ENCODE measurements at places on chromosomes 7 and 10.

GRCh38 chr10:6148908-6149307 lies 53.8 kb upstream of the PFKFB3 start:
- no peak for DNase-seq

GRCh38 chr7:133863362-133864061 lies 263.6 kb upstream of the LRGUK start:
- no peak for DNase-seq

GRCh38 chr10:27099448-27099847 lies 846 bp downstream of the ANKRD26 start:
- DNase-seq = no peak

DNA sequence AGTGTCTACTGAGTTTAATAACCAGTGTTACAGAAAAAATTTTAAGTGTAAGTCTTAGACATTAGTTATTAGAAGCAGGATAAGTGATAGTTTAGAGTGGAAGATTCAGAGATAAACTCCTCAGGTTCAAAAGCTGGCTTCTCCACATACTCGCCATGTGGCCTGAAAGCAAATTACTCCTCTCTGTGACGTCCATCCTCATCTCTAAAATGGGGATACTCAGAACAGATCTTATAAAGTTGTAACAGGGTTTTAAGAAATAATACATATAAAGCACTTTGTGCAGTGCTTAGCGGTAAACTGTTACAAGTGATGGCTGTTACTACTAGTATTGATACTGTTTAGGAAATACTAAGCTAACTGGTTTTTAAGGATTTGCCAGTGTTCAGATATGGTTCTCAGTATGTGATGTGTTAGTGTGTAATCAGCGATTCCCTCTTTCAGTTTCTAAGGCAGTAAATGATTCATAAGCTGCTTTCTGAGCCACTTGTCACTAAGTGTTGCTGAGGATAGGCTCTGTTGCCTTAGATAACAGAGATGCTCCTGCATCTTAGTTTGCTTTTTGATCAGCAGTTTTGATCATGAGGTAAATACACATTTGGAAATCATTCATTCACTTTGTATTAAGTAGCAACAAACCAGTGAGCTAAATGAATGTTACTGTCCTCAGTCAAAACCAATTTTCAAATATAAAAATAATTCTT lies 58.7 kb downstream of the CYP51A1 start:
- DNase-seq = no peak

GRCh38 chr10:11697718-11698527 lies 44.3 kb upstream of the ECHDC3 start:
- DNase-seq = no peak

GRCh38 chr10:55163388-55163979 lies 362.5 kb upstream of the PCDH15 start:
- DNase-seq = no peak

GRCh38 chr7:134155206-134155605 lies 28.1 kb downstream of the LRGUK start:
- DNase-seq = no peak

DNA sequence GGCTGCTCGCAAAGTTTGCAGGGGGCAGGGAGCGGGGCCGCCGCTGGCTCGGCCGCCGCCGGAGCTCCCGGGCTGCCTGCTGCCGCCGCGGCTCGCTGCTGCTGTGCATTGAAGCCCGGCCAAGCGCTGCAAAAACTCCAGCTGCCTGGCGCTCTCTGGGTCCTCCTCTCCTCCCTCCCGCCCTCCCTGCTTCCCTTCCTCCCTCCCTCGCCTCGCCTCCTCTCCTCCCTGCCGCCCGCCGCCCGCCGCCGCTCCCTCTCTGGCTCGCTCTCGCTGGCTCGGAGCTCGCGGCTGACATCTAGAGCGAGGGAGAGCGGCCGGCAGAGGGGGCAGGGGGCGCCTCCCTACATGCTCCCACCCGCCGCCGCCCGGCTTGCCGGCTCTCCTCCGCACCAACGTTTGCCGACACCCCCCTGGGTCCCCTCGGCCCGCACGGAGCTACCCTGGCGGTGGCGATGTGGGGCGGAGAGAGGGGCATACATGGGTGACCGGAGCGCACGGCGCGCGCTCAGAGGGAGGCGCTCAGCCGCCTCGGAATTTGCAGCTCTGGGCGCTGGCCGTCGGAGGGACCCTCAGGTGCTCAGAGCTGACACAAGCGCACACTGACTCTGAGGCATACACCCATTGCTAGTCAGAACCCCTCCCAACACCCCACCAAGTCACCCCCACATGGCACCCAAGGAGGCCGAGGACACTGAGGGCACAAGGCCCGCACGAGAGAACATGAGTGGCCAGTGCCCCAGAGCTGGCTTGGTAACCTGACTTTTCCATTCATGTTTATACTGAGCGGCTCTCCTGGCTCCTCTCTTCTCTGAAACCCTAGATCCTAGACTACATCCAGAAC lies 1.2 kb upstream of the PLXNA4 start:
- no peak for DNase-seq

- no peak for DNase-seq
These were observed 118.0 kb downstream of the PPP1R3A start for GRCh38 chr7:113800826-113801225.

GRCh38 chr7:42175834-42176723 lies 60.9 kb downstream of the GLI3 start:
- DNase-seq = no peak

- no peak for DNase-seq
These were observed 89.8 kb upstream of the HDAC9 start for GRCh38 chr7:18405726-18406125.

DNA sequence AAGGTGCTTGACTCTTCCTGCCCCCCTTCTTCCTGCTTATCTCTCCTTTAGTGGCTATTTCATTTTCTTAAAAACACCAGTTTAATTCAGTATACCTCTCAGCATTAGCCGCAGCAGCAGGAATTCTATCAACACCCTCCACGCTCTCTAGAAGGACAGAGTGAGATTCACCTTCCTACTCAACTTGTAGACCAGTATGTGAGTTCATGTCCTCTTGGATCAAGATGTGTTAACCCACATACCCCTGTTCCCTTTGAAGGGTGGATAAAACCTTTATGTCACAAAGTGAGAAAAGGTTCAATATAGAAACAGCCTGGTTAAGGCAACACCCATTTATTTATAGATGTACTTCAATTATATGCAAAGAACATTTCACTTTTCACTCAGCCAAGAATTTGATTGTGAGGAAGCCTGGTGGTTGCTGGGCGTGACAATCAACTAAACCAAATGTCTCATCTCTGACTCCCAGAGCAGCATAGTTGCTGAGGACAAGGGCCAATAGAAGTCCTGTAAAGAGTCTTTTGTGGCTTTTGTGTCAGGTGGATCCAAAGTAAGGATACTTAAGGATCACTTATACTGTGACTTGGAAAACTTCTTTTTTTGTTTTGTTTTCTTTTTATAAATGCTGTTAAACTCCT lies 617.1 kb downstream of the SORCS3 start:
- DNase-seq = no peak

DNA sequence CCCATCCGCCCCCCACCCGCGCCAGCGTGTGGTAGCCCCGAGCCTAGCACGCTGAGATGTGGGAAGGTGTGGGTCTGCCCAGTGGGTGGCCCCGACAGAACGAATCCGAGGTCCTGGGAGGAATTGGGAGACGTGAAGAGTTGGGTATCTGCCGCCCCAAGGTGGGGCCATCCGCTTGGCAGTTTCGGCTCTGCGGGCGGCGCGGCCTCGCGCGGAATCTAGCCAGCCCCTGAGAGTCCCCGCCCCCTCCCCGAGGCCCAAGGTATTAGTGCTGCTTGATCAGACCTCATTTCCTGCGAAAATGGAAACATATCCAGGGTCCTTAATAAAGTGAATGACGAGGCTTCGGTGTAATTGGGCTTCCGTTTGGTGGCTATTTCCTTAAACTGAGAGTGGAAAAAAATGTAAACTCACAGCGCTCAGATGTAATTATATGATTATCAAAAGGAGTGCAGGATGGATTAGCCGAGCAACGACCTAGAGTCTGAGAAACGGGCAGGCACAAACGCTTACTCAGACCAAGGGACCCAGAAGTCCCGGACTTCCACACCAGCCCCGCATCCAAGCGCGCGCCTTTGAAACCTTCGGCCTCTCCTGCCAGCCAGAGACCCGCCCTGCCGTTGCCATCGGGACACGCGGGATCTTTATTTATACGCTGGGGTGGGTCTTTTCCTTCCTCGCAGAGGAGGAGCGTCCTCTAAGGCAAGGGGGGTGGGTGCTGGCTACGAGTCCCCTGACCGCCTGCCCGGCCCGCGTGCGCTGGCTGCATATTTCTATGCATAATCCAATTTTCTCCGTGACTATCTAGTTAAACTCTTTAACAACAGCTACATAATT lies 12.8 kb downstream of the LBX1 start:
- no peak for DNase-seq

- no peak for DNase-seq
These were observed 8.4 kb upstream of the PDCD4 start for GRCh38 chr10:110863361-110863760.

GRCh38 chr7:44617225-44617890 lies 10.9 kb downstream of the OGDH start:
- no peak for DNase-seq

DNA sequence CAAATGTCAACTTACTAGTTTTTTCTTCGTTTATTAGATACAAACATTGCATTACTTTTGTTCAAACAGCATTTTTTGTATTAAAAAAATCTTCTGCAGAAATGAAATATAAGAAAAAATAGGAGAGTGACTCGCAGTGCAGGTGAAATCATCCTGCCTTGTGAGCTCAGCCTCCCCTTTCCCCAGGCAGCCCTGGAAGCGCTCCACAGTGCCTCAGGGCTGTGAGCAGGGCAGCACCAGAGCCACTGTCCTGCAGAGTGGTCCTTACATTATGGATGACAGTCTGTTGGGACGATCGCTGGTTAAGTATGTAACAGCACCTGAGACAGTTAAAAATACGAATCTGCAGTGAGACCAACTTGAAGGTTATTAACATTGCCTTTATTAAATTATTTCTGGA lies 695.4 kb upstream of the POM121L12 start:
- DNase-seq = no peak

DNA sequence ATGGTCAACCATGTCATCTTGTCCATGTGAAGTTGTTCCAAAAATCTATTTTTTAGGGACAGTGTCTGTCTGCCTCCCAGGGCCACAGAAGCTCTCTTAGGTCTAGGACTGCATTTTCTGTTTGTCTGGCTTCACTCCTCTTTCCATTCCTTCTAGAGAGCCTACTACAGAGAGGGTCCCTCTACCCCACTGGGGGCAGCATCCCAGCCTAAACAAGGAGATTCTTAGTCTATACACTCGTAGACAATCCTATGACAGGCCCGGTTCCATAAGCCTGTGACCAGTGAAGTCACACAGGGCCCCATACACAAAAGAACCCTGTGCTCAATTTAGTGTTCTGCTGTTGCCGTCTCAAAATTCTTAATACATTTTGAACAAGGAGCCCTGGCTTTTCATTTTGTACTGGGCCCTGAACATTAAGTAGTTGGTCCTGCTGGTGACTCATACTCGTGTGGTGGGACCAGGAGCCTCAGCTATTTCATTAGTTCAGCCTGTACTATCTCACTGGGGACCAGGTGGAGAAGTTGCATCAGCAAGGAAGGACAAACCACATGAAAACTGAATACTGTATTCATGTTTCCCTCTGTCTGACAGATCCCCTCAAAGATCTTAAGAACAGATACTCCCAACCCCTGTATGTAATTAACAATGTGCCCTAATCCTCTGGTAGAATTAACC lies 23.5 kb upstream of the FAM180A start:
- DNase-seq = no peak

DNA sequence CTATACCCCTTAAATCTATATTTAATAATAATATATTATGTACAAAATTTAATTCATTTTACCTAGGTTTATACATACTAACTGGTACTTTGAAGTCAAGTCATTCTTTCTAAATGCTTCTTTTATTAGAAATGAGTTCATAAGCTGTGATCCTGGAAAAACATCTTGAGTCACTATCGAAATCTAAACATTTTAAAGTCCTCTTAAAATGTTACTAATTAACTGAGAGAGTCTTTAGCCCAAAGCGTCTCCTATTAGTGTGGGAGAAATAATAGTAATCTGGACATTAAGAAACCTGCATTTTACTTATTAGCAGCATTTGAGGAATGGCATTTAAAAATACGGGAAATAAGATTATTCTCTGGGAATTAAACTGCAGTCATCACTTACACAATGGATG lies 142.7 kb downstream of the CTNNA3 start:
- no peak for DNase-seq

- DNase-seq = no peak
These were observed 19.7 kb upstream of the SLC18A2 start for GRCh38 chr10:117221156-117221711.

GRCh38 chr7:118003476-118003875 lies 130.2 kb upstream of the CTTNBP2 start:
- DNase-seq = no peak

- no peak for DNase-seq
These were observed 82.4 kb downstream of the SGMS1 start for GRCh38 chr10:50541317-50541716.

DNA sequence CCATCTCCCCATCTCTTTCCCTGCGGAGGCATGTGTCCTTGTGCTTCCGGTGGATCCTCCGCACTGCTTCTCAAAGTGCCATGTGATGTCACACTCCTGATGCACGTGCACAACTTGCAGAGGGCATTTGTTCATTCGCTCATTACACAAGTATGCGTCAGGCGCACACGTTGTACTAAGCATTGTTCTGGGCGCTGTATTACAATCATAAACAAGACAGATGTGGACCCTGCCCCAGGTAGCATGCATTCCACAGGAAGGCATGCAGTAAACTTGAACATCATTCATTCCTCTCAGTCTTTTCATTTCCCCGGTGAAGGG lies 9.0 kb upstream of the RAMP3 start:
- no peak for DNase-seq

DNA sequence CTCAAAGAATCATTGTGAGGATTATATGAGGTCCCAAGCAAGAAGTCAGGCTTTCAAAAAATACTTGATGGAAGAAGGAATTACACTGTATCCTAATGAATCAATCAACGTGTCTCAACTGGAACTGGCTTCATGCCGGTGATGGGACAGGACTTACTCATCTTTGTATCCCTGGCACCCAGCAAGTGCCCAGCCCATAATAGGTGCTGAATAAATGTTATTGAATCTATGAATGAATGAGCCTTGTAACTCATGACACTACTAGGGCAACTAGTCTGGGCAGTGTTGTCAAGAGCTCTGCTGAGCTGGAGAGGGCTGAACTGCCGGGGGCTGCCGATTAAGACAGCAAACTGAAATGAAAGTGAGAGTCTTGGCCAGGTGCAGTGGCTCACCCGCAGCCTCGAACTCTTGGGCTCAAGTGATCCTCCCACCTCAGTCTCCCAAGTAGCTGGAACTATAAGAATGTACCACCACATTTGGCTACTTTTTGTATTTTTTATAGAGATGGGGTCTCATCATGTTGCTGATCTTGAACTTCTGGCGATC lies 87.2 kb upstream of the KIF5B start:
- no peak for DNase-seq

GRCh38 chr10:68095153-68095552 lies 14.1 kb upstream of the MYPN start:
- DNase-seq = no peak

- no peak for DNase-seq
These were observed 3.1 kb downstream of the CD36 start for GRCh38 chr7:80641548-80641947.

DNA sequence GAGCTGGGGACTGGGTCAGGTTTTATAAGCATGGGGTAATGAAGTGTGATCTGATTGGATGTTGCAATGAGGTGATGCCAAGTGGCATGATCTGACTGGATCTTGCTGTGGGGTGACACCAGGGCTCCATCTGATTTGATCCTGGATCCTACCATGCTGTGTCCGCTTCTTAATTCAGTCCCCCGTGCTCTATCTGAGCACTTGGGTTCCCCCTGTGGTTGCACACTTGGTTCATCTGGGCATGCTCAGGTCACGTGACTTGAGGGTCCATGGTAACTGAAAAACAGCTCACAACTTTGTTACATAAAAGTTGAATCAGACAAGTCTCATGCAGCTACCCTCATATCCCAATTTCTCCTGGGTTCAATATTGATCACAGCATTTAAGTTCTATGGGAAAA lies 448.6 kb upstream of the NRP1 start:
- no peak for DNase-seq

Measured in omental fat pad (tissue), 4 donors.